Left kidney (tissue), 8 donors: ENCODE measurements at places on chromosomes 3 and 15. TPM values are rescaled to one million over a fixed set of nuclear protein-coding genes. Genes with fewer than 3 reads are reported as not detected.

RARB gene
- polyA plus RNA-seq: 50.7 TPM

TRIM42 gene
- polyA plus RNA-seq: not detected

KNG1 gene
- 56.9 TPM for polyA plus RNA-seq

C2CD4A gene
- polyA plus RNA-seq: 0.33 TPM

DNA sequence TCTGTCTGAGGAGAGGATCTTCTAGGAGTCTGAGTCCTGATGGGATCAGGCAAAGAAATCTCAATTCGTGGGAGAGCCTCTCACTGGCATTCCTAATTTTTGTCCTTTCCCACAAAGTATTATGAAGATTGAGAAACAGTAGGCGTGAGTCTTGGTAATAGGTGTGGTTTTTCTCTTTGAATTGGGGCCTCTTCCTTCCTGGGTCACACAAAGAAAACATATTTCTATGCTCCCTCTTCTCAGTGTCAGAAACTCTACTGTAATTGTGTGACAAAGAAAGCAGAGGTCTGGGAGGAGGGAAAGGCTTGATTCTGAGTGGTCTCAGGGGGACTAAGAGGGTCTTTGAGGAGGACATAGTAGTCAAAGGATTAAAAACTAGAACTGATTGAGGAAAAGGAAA lies 6.0 kb downstream of the GABRR3 start:
- no peak for DNase-seq

DNA sequence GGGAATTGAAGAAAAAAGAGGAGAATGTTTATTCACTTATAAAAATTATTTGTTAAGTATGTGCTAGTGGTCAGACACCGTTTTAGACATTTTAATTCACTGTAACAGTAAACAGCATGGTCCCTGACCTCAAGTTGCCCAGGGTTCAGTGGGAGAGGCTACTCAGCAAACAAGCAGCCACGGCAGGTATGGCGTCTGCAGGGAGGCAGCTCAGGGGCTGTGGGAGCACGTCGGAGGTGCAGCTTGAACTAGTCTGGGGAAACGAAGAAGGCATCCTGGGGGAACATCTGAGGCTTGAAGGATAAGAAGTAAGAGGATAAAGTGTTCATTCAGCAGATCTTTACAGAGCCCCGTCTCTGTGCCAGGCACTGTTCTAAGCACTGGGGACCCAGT lies 66.0 kb downstream of the CRTC3 start:
- DNase-seq: no peak
